Iris pigment epithelial cell (primary cell): ENCODE measurements at places on chromosomes 6 and 20.

GRCh38 chr6:21912151-21912832 is 318.7 kb downstream of the SOX4 start:
- DNase-seq: no peak

GRCh38 chr6:151494936-151495320 is 1.1 kb downstream of the CCDC170 start:
- DNase-seq: no peak

DNA sequence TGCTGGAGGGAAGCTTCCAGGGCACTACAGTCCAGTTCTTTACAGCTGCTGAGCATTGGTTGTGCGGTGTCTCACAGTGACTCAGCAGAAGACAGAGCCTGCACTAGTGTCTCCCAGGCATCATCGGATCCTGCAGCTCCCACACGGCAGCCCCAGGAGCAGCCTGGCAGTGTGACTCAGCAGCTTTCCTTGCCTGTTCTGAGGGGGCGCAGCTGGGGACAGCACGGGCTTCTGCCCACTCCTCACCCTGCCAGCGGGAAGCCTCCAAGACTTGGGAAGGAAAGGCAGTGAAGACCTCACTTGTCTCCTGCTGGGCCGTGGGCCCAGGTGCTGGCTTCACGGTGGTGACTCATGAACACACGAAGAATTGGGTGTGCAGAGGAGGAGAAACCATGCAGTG is 165.4 kb downstream of the SYNDIG1 start:
- DNase-seq: peak; percentile 78

DNA sequence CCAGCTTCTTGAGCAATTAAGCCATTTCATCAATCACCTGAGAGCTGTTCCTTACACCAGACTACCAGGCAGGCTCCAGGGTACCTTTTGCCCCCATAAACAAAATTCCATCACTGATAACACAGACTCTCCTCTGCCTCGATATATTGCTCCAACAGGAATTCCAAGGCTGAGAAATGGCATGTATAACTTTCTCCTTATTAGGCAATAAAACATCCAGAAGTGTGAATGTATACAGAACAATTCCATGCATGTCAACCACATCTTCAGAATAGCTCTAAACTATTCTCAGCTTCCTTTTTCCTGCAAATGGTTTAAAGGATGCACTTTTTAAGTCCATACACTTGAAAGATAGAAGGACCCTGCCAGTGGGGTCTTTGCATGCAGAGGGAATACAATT is 73.8 kb downstream of the EDN3 start:
- no peak for DNase-seq

DNA sequence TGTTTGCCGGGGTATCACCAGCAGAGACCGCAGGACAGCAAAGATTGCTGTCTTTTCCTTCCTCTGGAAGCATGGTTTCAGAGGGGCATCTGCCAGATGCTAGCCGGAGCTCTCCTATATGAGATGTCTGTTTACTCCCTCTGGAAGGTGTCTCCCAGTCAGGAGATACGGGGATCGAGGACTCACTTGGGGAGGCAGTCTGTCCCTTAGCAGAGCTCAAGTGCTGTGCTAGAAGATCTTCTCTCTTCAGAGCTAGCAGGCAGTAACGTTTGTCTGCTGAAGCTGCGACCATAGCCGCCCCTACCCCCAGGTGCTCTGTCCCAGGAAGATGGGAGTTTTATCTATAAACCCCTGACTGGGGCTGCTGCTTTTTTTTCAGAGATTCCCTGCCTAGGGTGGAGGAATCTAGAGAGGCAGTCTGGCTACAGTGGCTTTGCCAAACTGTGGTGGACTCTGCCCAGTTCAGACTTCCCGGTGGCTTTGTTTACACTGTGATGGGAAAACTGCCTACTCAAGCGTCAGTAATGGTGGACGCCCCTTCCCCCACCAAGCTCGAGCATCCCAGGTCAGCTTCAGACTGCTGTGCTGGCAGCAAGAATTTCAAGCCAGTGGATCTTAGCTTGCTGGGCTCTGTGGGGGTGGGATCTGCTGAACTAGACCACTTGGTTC is 133.0 kb upstream of the FLRT3 start:
- DNase-seq: no peak

- DNase-seq: no peak
Observed at GRCh38 chr6:4904461-4905025, 99.3 kb downstream of the RPP40 start.
